RPMI7951 (cell line): ENCODE measurements at places on chromosomes 3 and 15. TPM values are rescaled to one million over a fixed set of nuclear protein-coding genes. Genes with fewer than 3 reads are reported as not detected.

Gene CMSS1
- 61.8 and 63.7 TPM in 2 replicates for total RNA-seq

Gene EPB42
- total RNA-seq = not detected in 2 replicates

Gene SCAPER
- total RNA-seq = 10.6 and 13.9 TPM in 2 replicates

Gene LINGO1
- not detected in 2 replicates for total RNA-seq

Gene MYZAP
- total RNA-seq = 0.24 and 0.29 TPM in 2 replicates

Gene ZNF501
- 4.7 and 6.1 TPM in 2 replicates for total RNA-seq

Gene TRIM42
- total RNA-seq = not detected in 2 replicates

Gene ZNF774
- 2.9 and 3.7 TPM in 2 replicates for total RNA-seq

Gene ROPN1
- 1.3 TPM in 1 of 2 replicates, not detected in the other for total RNA-seq

Gene CPB1
- not detected in 2 replicates for total RNA-seq

Gene KLHL6
- not detected in 2 replicates for total RNA-seq

Gene GHSR
- not detected in 2 replicates for total RNA-seq

Gene RLBP1
- total RNA-seq = not detected in 2 replicates

Gene SV2B
- total RNA-seq = not detected in 2 replicates

Gene LRRC31
- total RNA-seq = not detected in 2 replicates

Gene IMPG2
- total RNA-seq = under 0.01 TPM in 2 replicates

Gene SOX14
- total RNA-seq = not detected in 2 replicates
